ENCODE measurements at places on chromosomes 5 and 9.

DNA sequence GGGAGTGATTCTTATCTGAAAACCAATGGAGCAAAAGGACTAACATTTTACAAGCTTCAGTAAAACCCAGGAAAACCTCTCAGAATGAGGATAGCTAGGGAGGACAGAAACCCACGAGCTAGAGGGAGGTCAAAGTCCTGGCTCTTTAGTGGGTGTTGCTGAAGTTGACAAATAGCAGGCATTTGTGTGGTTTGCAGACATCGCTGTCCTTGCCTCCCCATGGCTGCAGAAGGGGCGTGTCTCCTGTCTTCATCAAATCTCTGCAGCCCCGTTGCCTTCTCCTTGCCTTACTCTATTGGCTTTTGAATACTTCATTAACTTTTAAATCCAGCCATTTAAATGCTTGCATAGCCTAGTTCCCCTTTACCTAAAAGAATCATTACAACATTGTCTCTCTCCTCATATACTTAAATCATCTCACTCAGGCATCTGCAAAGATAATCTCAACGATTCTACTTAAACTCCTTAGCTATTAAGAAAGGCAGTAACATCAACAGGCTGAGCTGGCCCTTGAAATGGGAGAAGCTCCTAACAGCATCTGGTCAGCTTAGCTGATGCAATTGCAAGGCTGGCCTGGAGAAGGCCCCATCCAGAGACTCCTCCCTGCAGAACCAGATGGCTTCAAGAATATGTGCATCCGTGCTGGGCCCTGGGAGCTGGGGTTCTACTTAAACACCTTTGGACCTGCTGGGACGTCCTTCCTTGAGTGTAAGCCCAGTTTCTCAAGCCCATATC lies 152.8 kb upstream of the TAS2R1 start:
- DNase-seq: no peak

- DNase-seq: no peak
These were observed 52.6 kb downstream of the AQP7 start for GRCh38 chr9:33349743-33350142.

DNA sequence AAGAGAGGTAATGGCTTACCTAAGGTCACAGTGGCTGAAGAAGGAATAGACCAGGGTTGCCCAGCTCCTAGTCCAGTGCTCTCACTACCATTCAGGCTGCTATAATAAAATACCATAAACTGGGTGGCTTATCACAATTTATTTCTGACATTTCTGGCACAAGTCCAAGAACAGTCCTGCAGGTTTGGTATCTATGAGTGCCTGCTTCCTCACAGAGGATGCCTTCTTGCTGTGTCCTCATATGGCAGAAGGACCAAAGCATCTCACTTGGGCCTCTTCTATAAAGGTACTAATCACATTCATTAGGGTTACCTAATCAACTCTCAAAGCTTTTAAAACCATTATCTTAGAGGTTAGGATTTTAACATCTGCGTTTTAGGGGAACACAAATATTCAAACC lies 17.2 kb downstream of the STARD4 start:
- DNase-seq: no peak

DNA sequence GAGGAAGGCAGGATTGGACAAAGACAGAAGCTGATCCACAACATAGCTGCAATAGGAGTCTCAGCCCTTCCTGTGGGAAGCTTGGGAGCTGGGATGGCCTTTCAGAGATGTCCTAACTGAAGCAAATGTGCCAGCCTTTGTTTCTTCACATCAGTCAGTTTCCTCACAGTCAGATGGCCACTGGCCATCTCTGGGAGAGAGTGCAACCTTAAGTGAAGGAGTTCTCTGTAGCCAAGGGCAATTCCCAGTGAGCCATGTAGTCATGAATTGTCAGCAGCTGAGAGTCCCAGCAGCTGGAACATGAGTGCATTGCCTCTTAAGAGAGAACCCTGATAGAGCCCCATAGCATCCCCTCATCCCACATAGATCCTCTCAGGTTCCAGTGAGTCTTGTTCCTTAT lies 89.1 kb upstream of the LIFR start:
- DNase-seq: no peak

DNA sequence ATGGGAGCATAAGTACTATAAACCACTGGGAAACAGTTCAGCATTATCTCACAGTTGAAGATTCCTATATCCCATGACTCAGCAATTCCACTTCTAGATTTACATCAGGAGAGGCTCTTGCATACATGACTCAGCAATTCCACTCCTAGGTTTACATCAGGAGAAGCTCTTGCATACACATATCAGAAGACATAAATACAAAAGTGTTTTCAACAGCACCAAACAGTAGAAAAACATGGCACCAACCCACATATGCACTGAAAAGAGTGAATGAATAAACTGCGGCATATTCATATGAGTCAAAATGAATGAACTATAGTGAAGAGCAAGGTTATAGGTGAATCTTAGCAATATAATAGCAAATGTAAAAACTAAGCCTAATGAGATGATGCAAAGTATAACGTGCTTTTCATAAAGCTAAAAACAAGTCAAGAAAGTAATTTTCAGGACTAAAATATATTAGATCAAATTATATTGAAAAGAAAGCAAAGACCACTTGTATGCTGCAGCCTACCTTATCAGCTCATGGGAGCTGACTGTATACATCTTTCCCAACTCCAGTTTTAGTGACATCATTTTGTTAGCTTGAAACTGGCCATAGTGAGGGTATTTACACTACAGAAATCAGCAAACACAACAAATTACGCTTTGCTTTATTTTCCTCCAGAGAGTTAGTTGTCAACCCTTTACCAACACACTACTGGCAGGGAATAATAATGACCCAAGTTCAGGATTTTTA lies 95.8 kb downstream of the ANKRD18B start:
- DNase-seq: no peak

DNA sequence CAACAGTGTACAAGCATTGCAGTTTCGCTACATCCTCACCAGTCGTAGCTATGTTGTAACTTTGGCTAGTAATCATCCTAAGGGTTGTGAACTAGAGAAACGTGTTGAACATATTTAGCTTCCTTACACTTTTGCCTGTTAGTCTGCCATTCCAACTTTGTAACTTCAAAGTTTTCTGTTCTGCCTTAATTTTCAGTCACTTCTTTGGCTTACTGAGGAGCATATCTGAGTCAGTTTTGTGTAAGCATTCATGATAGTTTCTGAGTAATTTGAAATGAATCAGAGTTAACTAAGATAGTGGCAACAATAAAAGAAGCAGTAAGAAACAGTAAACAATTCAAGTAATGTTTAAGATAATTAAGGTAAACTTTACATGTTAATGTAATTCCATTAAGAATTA lies 58.9 kb upstream of the MCCC2 start:
- DNase-seq: no peak
